Substantia nigra (tissue), 51 donors: ENCODE measurements at places on chromosomes 3 and 15.

GRCh38 chr15:97876281-97876675 lies 84.2 kb upstream of the ARRDC4 start:
- no peak for DNase-seq

DNA sequence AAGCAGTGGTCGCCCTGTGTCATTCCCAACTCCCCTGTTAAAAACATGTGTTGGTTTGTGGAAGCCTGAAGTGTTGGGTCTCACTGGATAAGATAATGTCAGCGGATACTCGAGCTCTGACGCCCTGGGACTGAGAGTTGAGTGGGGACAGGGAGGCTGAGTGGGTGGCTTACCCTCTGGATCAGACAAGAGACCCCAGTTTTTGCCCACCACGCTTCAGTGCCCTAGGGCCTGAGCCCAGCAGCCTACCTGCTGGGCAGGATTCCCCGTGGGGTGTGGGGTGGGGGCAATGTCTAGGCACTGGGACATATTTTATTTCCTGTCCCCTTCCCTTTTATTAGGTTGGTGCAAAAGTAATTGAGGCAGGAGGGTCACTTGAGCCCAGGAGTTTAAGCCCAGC lies 75.0 kb downstream of the SMAD6 start:
- DNase-seq, result no peak

- no peak for DNase-seq
Observed at GRCh38 chr15:49624056-49624455, 3.2 kb downstream of the DTWD1 start.

DNA sequence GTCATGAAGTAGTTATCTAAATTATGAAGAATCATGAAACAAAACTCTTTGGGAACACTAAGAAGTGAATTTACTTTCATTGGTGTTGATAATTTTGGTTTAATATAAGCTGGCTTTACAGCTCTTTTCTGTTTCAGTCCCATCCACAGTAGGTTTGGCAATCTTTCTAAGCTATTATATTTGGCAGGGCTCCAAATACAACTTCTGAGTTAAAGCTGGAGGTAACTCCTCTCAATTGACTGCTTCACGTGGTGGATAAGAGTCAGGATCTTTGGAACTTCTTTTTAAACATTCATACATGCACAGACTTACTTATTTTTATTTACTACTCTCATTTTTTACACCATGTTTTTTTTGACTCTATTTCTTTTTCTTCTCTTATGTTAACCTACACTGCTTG lies 106.5 kb upstream of the EPHA3 start:
- DNase-seq, result no peak

GRCh38 chr15:26773067-26773877 lies 406 bp upstream of the GABRB3 start:
- DNase-seq, result no peak

DNA sequence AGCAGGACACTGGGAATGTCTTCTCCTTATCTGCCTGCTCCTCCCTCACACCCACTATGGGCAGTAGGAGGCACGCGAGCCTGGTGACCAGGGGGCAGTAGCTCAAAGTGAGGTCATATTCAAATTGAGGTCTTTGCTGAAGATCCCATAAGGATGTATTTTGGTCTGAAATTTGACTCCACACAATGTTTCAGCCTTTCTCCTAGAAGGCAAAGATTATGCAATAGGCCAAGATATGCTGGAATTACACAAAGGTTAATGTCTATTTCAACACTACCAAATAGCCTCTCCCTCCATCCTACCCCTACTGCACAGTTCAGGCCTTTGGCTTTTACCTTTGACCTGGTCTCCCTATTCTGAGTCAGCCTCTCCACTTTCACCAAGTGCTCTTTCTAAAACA lies 203.0 kb downstream of the TIGIT start:
- no peak for DNase-seq

- no peak for DNase-seq
Observed at GRCh38 chr3:183249006-183249718, 3.9 kb upstream of the B3GNT5 start.

DNA sequence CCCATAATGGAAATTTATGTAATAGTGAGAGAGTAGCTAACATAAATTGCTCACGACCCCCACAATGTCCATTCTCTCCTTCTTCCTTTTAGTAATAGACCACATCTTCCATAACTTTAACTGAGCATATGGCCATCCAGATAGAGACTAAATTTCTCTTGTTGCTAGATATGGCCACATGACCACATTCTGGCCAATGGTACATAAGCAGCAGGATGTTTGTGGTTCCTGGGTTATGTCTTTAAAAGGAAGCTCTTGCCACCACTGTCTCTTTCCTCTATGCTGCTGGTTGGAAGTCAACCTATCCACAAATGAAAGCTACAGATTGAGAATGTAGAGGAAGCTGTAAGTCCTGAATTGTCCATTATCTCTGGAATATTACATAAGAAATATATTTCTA lies 59.7 kb upstream of the NPHP3 start:
- no peak for DNase-seq

GRCh38 chr3:40719660-40720287 lies 195.0 kb downstream of the ZNF621 start:
- no peak for DNase-seq

DNA sequence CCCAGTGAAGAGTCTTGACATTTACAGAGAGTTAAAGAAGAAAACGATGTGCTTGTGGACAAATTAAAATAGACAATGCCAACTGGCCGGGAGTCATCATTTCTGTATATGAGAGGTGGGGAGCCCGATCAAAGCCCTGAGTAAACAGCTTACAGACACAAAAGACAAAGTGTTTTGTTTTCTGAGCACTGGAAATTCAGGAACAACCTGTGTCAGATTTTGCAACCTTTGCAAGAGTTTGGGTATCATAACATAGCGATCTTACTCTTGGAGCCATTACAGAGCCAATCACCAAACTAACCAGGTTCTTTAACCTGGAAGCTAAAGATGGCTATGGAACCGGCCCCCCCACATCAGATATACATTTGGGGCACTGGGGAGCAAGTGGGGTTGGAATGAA lies 101.9 kb upstream of the LRIG1 start:
- no peak for DNase-seq

DNA sequence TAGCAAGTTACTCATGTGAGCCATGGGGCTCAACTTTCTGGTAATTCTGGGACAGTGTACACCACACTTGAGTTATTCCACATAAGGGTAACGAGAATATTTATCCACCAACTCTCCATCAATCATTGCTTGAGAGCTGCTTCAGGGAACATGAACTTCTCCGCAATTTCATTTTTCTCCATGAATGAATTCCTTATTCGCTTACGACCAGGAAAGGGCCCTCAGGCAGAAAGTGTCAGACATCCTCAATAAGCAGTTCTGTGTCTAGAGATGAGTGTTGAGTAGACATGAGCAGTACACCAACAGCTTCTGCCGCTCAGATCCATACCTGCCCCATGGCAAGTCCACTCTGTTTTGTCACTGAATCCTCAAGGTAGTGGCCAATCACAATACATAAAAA lies 24.8 kb upstream of the IQCF2 start:
- DNase-seq, result no peak

DNA sequence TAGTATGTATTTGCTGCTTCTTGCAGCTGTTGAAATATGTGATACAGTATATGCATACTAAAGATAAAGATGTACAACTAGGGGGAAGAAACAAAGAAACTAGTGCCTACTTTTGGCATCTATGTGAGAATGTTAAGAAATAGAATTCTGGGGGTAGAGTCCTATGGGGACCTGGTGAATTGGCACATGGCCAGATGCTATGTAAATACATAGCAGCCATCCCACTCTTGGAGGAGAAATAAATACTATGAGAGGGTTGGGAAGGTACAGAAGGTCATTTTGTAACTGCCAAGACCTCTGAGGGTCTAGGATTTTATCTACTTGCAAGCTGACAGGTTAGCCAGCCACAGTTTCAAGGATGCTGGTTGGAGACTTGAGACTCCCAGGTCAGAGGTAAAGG lies 298.3 kb upstream of the TBL1XR1 start:
- no peak for DNase-seq

GRCh38 chr15:99495430-99496301 lies 70.1 kb upstream of the MEF2A start:
- no peak for DNase-seq

GRCh38 chr3:81723732-81724313 lies 37.6 kb downstream of the GBE1 start:
- no peak for DNase-seq

DNA sequence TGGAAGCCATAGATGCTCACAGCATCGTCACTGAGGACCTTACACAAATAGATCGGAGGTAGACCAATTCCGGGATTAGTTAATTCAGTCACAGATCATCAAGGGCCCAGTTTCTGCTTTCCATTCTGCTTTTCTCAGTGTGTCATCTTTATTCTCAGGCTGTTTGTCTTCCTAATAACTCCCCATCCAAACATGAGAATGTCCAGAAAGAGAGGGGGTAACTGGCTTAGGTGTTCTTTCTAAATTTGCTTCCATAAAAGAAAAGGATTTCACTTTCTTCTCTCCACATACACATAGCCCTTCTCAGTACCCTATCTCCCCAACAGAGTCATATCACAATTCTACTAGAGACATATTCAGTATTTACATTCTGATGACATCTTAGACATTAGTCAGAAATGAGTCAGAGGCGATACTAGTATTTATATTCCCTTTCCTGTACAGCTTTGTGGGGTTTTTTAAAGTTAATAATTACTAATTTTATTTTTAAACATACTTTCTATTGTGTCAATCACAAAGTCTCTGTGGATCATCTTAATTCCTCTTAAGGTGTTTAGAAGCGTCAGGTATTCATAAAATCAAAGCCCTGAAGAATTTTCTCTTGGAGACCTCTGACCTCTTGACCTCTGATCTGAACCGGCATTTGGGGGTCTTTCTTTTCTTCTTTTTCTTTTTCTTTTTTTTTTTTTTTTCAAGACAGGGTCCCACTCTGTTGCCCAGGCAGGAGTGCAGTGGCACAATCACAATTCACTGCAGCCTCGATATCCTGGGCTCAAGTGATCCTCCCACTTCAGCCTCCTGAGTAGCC lies 24.3 kb upstream of the IL12A start:
- no peak for DNase-seq

DNA sequence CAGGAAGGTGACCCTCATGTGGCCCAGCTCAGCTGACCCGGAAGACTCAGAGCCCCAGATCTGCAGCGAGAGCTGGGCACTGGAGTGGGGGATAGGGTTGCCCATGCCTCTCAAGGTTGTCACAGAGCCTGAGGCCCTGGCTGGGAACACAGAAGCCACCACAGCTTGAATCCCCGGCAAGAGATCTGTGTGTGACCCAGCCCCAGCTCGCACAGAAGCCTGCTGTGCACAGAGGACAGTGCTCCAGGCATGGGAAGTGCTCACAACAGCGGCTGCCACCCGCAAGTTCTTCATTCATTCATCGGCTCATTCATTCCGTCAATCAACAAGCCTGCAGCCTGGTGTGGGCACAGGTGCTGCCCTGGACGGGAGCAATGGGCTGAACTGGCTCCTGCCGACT lies 36.4 kb downstream of the DNAJB8 start:
- DNase-seq, result no peak

DNA sequence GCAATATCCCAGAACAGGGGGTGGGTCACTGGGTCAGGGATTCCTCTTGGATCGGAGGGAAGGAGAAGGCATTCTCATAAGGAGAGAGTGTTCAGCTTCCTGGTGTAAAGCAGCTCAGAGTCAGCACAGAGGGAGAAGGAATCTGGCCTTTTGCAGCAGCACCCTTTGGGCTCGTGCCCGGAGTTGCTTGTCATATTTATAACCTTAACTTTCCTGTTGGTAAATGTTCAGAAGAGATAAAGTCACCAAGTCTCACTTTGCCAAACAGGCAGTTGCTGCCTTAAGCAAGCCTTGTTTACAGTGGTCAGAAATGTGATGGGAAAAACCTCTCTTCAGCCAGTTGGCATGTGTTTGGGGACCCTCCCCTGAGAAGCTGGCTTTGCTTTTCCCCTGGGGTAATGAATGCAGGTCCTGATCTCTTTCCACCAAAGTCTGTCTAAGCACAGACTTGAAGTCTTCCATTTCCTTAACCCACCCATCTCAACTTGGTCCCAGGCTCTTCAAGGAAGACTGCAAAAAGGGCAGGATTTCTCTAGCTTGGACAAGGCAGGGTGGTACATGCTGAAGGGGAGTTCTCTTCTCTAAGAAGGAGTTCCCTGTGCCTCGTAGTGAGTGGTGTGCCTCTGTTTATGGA lies 206.9 kb upstream of the BHLHE40 start:
- DNase-seq, result no peak

- DNase-seq, result no peak
Observed at GRCh38 chr3:181316482-181316881, 326.9 kb upstream of the DNAJC19 start.

DNA sequence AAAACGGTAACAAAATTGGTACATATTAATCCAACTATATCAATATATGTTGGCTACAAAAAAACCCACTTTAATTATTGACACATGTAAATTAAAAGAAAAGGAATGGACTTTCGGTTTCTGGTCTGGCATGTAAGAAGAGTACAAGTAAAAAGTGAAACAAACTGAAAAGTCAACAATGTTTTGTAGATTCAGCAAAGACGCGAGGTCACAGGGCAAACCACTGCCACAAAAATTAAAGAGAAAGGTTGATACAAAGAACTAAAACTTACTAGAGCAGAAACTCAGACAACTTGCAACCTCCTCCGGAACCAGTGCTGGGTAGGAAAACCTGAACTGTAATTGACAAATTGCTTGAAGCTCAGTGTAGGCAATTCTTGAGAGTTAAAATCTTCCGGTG lies 110.6 kb upstream of the ARPP21 start:
- no peak for DNase-seq

DNA sequence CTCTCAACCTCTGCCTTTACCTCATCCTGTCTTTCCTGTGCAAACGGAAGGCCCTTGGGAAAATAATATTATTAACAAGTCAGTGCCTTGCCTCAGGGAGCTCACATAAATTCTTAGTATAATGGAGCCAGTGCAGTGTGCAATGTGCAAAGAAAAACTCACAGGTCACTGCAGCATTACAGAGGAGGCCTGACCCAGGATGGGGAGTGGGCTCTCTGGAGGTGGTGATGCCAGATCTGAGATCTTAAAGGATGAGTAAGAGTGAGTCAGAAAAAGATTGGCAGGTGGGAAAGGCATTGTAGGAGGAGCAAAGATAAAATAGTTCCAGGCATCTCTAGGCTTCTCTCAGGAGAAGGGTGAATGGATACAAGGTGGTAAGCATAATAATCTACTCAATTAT lies 185.6 kb upstream of the ADAMTS9 start:
- DNase-seq, result no peak

- DNase-seq, result no peak
Observed at GRCh38 chr3:146200461-146201220, 39.7 kb upstream of the PLOD2 start.

- DNase-seq, result no peak
Observed at GRCh38 chr3:148332509-148332908, 365.2 kb upstream of the AGTR1 start.

GRCh38 chr3:129553171-129553570 lies 10.2 kb downstream of the H1-8 start:
- no peak for DNase-seq

GRCh38 chr15:27418726-27419125 lies 447.7 kb downstream of the GABRG3 start:
- DNase-seq, result no peak

DNA sequence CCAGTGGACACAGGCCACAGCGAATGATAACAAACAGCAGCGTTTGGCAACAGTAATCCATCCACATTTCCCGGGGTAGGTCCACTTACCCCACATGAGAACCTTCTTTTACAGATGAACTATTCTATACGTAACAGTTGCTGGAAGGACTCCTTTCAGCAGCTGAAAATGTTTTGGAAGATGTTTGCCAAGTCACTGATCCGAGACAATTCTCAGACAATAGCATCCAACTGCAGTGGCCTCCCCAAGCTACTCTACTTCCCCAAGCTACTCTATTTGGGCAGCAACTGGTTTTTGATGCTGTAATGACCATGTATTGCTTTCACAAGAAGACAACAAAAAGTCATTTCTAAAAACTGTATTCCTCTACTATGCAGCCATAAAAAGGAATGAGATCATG lies 87.5 kb downstream of the ADAMTS17 start:
- DNase-seq, result no peak

GRCh38 chr3:14231145-14231990 lies 52.8 kb downstream of the LSM3 start:
- no peak for DNase-seq
